ENCODE measurements at places on chromosomes 2 and 18.
A peak's percentile ranks its signal among the peaks of the same experiment; 100 is the strongest.

DNA sequence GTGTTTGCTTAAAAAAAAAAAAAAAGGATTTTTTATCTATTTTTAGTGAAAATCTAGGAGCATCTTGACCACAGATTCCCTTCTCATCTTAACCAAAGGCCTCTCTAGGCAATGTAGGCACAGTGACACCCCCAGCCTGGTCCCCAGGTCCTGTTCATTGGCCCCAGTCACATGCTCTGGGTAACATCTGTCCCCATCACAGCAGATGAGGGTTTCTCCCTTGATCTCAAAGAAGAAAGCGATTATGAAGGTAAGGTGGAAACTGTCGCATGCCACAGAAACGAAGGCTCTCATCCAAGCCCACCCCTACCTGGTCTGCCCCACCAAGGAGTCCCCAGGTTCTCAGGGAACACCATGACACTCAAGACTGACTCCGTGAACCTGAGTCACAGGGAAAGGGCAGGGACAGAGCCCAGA, 4.7 kb downstream of the HS6ST1 start:
- no peak for DNase-seq

DNA sequence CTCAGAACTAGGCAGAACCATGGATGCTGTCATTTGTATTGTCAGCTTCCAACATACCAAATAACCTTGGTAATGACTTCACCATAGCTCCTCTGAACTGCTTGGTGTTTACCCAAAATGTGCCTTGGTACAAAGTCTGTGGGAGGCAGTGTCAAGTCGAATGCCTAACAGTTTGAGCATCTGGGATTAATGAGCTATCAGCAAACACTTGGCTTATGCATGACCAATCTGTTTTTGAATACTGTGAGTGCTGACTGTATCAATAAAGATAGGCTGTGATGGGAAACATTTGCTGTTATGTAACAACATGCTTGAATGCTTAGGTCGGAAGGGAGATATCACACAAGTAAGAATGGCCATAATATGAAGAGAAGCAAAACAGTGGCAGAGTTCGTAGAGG, 455.4 kb downstream of the CMPK2 start:
- no peak for DNase-seq

- no peak for DNase-seq
Observed at GRCh38 chr2:8644605-8645175, 37.2 kb upstream of the ID2 start.

GRCh38 chr2:173874894-173875237, 90.3 kb downstream of the SP3 start:
- no peak for DNase-seq

GRCh38 chr2:102235491-102235890, 48.7 kb downstream of the IL1RL2 start:
- no peak for DNase-seq

- DNase-seq = no peak
Observed at GRCh38 chr2:147614979-147615470, 229.8 kb upstream of the ACVR2A start.

GRCh38 chr2:202035941-202036372, 2.3 kb downstream of the FZD7 start:
- no peak for DNase-seq

- DNase-seq = no peak
Observed at GRCh38 chr2:69278366-69278765, 108.7 kb downstream of the GFPT1 start.

GRCh38 chr2:221716426-221717303, 144.6 kb upstream of the EPHA4 start:
- DNase-seq = no peak

- peak; percentile 46 for DNase-seq
Observed at GRCh38 chr2:156083763-156084493, 248.6 kb downstream of the NR4A2 start.

- DNase-seq = no peak
Observed at GRCh38 chr2:172722481-172722880, 13.2 kb upstream of the RAPGEF4 start.

DNA sequence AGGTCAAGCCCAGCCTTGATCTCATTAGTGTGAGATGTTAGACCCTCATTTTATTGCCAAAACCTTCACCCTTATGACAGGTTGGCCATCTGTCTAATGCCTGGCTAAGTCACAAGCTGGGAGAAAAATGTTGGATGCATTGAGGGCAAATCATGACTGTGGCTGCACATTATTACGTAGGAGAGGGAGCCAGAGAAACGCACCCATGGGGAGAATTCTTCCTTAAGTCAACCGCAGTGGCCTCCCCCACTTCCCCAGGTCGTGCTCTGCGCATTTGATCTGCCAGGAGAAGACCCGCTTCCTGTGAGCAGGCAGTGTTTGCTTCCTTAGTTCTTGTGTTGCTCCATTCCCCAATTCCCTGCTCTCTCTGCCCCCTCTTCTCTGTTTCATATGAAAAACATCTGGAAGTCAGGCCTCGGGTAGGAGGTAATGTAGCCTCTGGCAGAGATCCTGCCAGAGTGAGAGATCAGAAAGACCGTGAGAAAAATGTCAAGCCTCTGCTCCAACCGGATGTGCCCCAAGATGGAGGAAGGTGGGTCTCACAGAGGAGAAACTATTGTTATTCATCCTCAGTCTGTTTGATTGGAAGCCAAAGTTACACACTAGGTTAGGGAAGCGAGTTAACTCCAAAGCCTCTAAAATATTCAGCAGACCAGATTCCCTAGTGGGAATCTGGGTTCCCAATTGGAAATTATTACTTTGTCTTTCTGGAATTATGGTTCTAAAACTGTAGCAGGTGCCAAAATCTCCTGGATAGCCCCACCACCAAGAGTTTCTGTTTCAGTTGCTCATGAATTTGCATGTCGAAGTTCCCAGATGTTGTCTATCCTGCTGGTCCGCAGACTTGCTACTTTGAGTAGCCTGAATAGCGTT, 144.3 kb upstream of the PELI1 start:
- no peak for DNase-seq

DNA sequence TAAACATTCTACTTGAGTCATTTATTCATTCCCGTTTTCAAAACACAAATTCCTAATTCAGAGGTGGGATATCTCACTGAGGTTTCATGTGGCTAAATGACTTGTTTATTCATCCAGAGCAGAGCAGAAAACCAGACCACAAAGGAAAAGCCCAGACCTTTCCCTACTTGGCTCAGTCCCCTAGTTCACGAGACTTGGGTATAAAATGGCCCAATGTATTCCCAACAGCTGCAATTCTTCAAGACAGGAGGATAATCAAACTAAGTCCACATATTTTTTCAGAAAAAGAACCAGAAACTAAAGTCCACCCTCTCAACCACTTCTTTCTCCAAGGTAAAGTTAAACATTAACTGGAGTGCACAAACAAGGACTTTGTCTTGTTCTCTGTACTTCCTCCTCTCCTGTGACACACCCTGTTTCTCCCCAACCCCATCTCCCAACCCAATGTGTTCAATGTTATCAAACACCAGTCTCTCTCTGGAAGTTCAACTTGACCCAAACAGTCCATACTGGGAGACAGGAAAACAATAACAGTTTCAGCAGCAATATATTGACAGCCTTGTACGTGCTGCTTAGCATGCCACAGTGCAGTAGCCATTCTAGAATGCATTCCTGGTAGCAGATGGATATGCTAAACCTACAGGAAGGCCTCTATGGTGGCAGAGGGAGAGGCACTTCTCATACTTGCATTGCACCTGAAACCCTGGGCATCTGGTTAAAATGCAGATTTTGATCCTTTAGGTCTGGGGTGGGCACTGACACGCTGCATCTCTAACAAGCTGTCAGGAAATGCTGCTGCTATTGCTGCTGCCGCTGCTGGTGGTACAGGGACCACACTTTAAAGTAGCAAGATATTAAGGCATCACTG, 110.7 kb downstream of the INO80D start:
- no peak for DNase-seq

- DNase-seq = no peak
Observed at GRCh38 chr2:75071766-75072165, 113.3 kb downstream of the POLE4 start.

- no peak for DNase-seq
Observed at GRCh38 chr2:68428126-68428525, 39.0 kb downstream of the FBXO48 start.

GRCh38 chr2:20633001-20633400, 17.9 kb downstream of the HS1BP3 start:
- DNase-seq = no peak

GRCh38 chr2:39290433-39290832, 46.7 kb upstream of the CDKL4 start:
- no peak for DNase-seq

- no peak for DNase-seq
Observed at GRCh38 chr2:127681288-127681804, 6.0 kb upstream of the LIMS2 start.

GRCh38 chr2:193895226-193895625, 1700.5 kb upstream of the TMEFF2 start:
- DNase-seq = no peak

DNA sequence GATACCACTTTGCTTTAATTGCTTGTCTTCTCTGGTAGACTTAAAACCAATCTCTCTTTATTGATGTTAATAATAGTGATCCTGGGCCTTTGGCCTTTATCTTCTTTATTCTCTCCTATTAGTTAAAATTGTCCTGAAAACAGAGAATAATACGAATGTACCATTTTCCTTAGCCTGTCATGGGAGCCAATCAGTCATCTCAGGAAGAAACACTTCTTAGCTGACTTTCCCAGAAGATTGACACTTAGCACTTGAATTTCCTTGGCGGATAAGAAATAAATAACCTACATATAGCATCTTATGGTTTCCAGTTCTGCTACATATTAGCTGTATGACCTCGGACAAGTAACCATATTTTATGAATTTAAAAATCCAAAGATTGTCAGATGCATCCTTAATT, 338.4 kb upstream of the SLC14A2 start:
- DNase-seq = no peak

GRCh38 chr2:134392442-134393074, 138.7 kb downstream of the MGAT5 start:
- DNase-seq = no peak

Measured in right forelimb (tissue), 1 donor.